ENCODE measurements at places on chromosomes 1 and 21. TPM values are rescaled to one million over a fixed set of nuclear protein-coding genes. Genes with fewer than 3 reads are reported as not detected.

Gene IFNLR1
- total RNA-seq, result 5.8 TPM

Gene GPR52
- total RNA-seq, result 0.34 TPM

Gene SLC25A34
- 0.68 TPM for total RNA-seq

Gene MYOC
- total RNA-seq, result not detected

Gene FAM177B
- total RNA-seq, result not detected

Gene NDUFV3
- total RNA-seq, result 50.6 TPM

Gene SLC37A1
- 9.2 TPM for total RNA-seq

Gene NCDN
- 26.3 TPM for total RNA-seq

Gene OR2G6
- total RNA-seq, result not detected

Gene SPATA45
- not detected for total RNA-seq

Gene DIO1
- not detected for total RNA-seq

Gene SMG7
- 25.6 TPM for total RNA-seq

Gene CCDC27
- total RNA-seq, result not detected

Gene PGD
- 127 TPM for total RNA-seq

Gene CPLANE2
- total RNA-seq, result 13.3 TPM

Gene CELA3A
- total RNA-seq, result not detected

Gene BSND
- total RNA-seq, result under 0.01 TPM

Gene PTGS2
- 99.1 TPM for total RNA-seq

Gene SYTL1
- total RNA-seq, result 40.3 TPM

Gene SLFNL1
- 0.21 TPM for total RNA-seq

Gene FGR
- 0.50 TPM for total RNA-seq

Gene LCE3D
- total RNA-seq, result 35.9 TPM

Gene SRGAP2B
- 34.2 TPM for total RNA-seq

Gene PTPN14
- total RNA-seq, result 55.7 TPM

Measured in nasal cavity respiratory epithelium epithelial cell of viscerocranial mucosa (primary cell).